ENCODE measurements at places on chromosomes 3 and 15. TPM values are rescaled to one million over a fixed set of nuclear protein-coding genes. Genes with fewer than 3 reads are reported as not detected.

GRCh38 chr3:159991591-159991990 is 3.0 kb downstream of the IL12A start:
- no peak for DNase-seq

DNA sequence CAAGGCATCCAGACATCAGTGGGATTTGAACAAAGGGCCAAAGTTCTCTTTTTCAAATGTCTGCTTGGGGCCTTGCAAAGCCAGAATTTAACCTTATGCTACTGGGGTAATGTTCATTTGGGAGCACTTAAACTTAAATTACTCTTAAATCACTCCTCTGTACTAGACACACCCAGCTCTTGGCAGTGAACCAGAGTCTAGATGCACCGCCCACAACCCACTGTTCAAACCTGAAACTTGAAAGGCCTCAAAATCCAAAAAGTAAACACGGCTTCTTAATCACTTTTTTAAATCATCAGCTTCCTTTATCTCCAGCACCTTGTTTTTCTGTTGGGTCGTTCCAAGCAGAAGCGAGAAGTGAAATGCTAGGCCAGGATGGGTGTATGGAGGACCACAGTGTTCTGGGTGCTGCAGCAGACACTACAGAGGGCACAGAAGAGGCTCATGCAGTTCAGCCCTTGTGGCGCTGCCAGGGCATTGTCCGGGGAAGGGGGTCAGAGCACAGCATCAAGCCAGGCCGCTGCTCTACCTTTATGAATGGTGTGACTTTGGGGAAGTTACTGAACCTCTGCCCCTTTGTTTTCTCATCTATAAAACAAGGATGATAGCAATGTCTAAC is 28.8 kb downstream of the MECOM start:
- DNase-seq = no peak

DNA sequence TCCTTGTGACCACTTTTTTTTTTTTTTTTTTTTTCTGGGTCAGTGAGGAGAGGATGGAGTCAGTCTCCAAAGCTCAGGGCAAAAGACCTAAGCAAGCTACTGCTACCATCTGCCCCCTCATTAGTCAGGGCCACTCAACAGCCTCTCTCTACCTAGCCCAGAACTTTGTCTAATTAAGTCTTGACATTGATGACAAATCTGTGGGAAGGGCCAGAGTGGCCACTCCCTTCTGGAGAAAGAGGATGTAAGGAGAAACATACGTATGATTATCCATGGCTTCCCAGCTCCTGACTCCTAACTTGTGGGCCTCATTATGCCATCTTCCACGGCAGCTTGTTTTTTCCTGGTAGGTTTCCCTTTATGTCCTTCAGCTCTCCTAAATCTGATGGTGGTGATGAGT is 37.9 kb downstream of the NR1I2 start:
- DNase-seq = no peak

DNA sequence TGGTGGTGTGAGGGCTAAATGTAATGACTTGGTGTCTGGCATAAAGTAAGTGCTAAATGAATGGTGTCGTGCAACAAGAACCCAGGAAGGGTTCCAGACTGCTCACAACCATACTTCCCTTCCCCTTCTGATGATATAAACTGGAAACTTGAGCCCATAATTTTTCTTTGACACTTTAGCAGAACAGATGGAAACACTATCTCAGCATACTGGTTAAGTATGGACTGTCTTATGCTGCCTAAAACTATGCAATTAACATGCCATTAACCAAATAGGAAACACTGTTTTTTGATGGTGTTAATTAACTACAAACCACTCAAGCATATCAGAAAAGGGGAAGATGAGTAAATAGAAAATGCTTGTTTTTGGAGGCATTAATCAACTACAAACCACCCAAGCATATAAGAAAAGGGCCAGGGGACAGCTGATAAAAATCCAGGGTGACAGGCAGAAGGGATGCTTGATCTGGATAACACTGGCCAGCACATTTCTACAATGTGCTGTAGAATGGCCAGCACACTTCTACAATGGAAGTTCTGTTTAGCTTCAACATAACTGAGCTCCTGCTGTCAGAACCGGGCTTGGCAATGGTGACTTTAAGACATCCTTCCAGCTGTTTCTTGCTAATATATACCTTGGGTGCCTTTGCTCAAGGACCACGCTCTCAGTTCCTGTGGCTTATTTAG is 85.5 kb upstream of the FAM3D start:
- no peak for DNase-seq

DNA sequence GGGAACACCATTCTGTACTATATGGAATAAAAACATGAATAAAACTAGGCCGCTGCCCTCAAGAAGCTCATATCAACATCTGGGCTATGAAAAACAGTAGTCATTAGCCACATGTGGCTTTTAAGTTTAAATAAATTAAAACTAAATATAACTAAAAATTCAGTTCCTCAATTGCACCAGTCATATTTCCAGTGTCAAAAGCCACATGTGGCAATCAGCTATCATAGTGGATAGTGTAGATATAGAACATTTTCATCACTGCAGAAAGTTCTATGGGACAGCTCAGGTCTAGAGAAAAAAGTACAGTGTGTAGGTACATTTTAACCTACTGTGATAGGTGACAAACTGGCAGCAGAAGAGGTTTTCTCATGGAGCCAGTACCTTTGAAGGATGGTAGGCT is 261.4 kb downstream of the FOXP1 start:
- DNase-seq = no peak

GRCh38 chr3:27165321-27165721 is 203.9 kb downstream of the NEK10 start:
- no peak for DNase-seq

GRCh38 chr3:186882150-186882524 is 39.6 kb downstream of the ADIPOQ start:
- DNase-seq = no peak

DNA sequence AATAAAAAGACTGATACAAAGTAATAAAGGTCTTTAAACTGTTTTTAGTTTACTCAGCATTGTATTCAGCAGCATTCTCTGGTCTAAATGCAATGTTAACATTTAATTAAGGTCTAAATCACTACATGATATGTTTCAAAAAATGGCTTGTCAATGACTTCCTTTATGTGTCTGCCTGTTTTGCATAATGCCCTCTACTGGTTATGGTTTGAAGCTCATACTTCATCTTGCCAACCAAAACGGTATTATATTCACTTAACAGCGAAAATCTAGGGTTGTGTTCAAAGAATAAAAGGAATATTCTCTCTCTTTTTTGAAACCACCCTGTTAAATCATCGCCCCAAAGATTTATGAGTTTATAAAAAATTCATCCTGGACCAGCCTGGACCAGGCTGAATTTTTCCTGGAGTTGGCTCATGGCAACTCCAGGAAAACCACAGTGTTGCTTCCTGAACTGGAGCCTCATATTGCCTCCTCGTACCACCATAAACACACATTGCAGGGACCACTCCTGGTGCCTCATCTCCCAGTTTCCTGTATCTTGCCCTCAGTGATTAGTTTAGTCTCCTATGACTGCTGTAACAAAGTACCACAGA is 6.7 kb upstream of the NCEH1 start:
- no peak for DNase-seq

Gene CYP1A1
- total RNA-seq = not detected

Gene CHST13
- not detected for total RNA-seq

Gene CP
- total RNA-seq = not detected

Gene ASB14
- total RNA-seq = not detected

Gene PTPN9
- total RNA-seq = 4.8 TPM

Measured in CD8-positive, alpha-beta T cell (primary cell).